ENCODE measurements at places on chromosomes 1 and 21. TPM values are rescaled to one million over a fixed set of nuclear protein-coding genes. Genes with fewer than 3 reads are reported as not detected.

DNA sequence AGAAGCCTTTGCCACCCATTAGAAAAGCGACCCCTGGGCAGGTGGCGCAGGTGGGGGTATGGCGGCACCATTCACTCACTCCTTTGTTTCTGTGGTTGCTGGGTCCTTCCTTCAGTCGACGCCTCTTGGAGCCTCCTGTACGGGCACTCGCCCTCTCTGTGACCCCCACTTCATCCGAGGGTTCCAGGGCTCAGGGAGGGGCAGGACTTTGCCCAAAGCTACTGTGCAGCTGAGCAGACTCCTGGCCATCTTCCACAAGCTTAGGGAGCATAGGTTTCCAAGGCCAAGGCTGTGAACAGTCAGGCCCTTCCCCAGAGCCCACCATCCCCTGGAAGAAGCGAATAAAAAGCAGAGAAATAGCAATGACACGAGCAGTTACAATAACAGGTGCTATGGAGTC lies 190.7 kb upstream of the ARHGEF16 start:
- no peak overlapping the region for H3K27ac ChIP-seq
- no peak overlapping the region for H3K4me3 ChIP-seq
- DNase-seq: no peak
- no peaks in the 10 kb centered on the region for H3K27me3 ChIP-seq

GRCh38 chr1:248913933-248914332 lies 7.9 kb downstream of the PGBD2 start:
- no peak overlapping the region for H3K27ac ChIP-seq
- H3K4me3 ChIP-seq: no peak overlapping the region
- peaks cover 19% of the 10 kb centered on the region for H3K36me3 ChIP-seq
- no peak for DNase-seq
- H3K27me3 ChIP-seq: no peaks in the 10 kb centered on the region
- H3K4me1 ChIP-seq: no peaks in the 10 kb centered on the region

GRCh38 chr1:9052272-9053049 lies 17.0 kb downstream of the SLC2A5 start:
- no peaks in the 10 kb centered on the region for H3K4me1 ChIP-seq
- peaks cover 4% of the 10 kb centered on the region for H3K27me3 ChIP-seq
- H3K4me3 ChIP-seq: no peak overlapping the region
- no peak for DNase-seq

DNA sequence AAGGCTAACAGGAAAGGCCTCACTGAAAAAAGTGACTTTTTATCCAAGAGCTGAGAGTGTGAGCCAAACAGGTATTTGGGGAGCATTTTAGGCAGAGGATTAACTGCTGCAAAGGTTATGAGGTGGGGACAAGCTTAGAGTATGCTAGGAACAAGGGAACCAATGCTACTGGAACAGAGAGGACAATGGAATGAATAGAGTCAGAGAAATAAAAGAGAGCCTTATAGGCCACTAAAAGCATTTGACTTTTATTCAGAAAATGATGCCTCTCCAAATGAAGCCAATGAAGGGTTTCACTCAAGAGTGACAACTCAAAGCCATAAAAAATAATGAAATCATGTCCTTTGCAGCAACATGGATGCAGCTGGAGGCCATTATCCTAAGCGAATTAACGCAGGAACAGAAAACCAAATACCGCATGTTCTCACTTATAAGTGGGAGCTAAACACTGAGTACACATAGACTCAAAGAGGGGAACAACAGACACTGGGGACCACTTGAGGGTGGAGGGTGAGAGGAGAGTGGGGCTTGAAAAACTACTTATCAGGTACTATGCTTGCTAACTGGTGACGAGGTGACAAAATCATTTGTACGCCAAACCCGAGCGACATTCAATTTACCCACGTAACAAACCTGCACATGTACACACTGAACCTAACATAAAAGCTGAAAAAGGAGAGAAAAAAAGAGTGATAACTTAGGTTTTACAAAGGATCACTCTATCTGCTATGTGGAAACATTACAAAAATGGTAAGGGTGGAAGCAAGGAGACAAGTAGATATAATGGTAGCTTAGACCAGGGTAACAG lies 11.1 kb downstream of the PTP4A2 start:
- no peaks in the 10 kb centered on the region for H3K36me3 ChIP-seq
- no peak for DNase-seq
- H3K4me1 ChIP-seq: peaks cover 18% of the 10 kb centered on the region
- H3K27ac ChIP-seq: no peak overlapping the region

- no peak overlapping the region for H3K4me3 ChIP-seq
- peaks cover 19% of the 10 kb centered on the region for H3K36me3 ChIP-seq
- no peaks in the 10 kb centered on the region for H3K4me1 ChIP-seq
- no peak overlapping the region for H3K27ac ChIP-seq
- DNase-seq: peak; percentile 14
- no peaks in the 10 kb centered on the region for H3K27me3 ChIP-seq
Observed at GRCh38 chr1:151756291-151756690, 7.0 kb downstream of the MRPL9 start.

DNA sequence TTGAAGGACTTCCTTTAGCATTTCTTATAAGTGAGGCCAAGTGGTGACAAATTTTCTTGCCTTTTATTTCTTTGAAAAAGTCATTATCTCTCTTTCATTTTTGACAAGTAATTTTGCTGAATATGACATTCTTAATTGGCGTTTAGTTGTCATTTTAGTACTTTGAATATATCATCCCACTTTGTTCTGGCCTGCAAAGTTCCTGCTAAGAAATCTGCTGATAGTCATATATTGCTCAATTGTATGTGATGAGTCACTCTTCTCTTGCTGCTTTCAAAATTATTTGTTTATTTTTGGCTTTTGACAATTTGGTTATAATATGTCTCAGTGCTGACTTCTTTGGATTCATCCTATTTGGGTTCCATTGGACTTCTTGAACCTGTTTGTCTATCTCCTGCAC lies 312.6 kb downstream of the DUSP10 start:
- no peak for DNase-seq
- no peaks in the 10 kb centered on the region for H3K4me1 ChIP-seq
- H3K27ac ChIP-seq: no peak overlapping the region

GRCh38 chr1:172024516-172024915 lies 183.2 kb downstream of the DNM3 start:
- H3K36me3 ChIP-seq: no peaks in the 10 kb centered on the region
- H3K27me3 ChIP-seq: no peaks in the 10 kb centered on the region
- H3K4me1 ChIP-seq: no peaks in the 10 kb centered on the region
- H3K27ac ChIP-seq: no peak overlapping the region
- H3K4me3 ChIP-seq: no peak overlapping the region
- DNase-seq: no peak

DNA sequence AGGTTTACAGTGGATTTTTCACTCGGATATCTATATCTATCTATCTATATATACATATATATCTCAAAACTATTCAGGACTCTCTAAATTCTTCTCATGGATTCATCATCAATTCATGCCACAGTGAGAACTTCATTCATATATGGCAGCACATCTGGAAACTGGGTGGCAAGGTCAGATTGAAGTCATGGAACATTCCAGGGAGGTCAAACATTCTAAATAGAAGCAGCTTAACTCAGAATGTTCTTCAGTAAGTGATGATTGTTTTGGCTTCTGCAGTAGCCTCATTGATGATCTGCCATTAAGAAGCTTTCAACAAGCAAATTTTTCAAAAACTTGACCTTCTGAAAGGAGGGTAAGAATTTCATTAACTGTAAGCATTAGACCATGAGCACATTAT lies 46.9 kb upstream of the ADAMTS1 start:
- H3K4me3 ChIP-seq: no peak overlapping the region
- H3K4me1 ChIP-seq: no peaks in the 10 kb centered on the region
- no peaks in the 10 kb centered on the region for H3K36me3 ChIP-seq

DNA sequence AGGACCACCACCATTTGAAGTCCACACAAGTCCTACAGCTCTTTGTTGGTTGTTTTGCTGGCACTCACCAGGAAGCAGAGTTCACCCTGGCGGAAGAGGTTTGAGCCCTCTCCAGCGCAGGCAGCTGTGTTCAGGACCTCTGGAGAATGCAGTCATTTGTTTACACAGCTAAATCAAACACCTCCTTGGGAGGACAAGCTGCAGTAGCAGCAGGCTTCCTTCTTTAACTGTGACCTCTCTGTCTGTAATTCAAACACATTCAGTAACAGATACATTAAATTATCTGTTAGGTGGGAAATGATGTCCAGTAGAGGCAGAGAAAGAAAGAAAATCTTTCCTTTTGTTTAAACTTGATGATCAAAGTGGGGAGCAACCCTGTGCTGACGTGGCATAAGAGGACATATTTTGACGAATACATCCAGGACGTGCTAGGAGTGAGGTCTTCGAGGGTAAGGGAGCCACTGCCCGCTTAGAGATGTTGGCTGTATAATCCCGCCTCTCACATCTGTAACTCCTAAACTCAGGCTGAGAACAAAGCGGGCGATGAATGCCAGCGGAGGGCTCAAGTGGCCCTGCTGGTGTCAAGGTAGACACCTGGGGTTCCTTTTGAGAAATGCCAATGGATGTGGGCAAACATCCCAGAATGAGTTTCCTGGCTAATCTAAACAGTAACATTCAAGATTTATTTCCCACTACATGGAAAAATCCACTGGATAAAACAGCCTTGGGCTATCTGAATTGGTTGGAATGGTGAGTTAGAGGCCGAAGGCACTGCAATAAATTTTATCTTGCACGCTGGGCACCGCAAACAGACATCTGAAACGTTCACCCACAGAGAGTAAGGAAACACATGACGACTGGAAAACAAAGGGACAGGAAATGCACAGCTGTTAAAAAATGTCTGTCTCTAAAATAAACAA lies 51.7 kb downstream of the ABCA4 start:
- H3K36me3 ChIP-seq: no peaks in the 10 kb centered on the region
- peak overlapping the region; percentile 85 for H3K27ac ChIP-seq
- H3K27me3 ChIP-seq: no peaks in the 10 kb centered on the region

The TACSTD2 gene
- total RNA-seq: 3.0 TPM

The TTC34 gene
- 0.31 TPM for total RNA-seq

The IER5 gene
- 28.3 TPM for total RNA-seq

The CITED4 gene
- 7.1 TPM for total RNA-seq

The RUNX3 gene
- total RNA-seq: 2.5 TPM

Data from astrocyte (in vitro differentiated cells and primary cell).